ENCODE measurements at places on chromosomes 6 and 20.

GRCh38 chr6:13593720-13594119, 19.3 kb downstream of the SIRT5 start:
- no peak for DNase-seq

DNA sequence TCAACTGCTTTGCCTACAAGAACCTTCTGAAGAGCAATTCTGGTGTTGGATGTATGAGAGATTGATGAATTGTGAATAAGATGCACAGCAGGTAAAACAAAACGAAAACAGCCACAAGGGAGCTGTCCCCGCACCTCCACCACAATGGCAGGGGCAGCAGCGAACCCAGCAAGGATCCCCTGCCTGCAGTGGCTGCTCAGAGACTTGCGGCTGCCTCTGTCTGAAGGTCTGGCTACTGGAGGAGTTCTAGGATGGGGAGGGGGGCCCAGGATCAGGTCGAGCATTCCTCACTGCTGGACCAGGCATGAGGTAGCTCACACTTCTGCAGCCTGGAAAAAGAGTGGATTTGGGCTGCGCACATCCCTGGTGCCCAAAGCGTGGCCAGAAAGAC, 523.5 kb downstream of the CDH26 start:
- no peak for DNase-seq

DNA sequence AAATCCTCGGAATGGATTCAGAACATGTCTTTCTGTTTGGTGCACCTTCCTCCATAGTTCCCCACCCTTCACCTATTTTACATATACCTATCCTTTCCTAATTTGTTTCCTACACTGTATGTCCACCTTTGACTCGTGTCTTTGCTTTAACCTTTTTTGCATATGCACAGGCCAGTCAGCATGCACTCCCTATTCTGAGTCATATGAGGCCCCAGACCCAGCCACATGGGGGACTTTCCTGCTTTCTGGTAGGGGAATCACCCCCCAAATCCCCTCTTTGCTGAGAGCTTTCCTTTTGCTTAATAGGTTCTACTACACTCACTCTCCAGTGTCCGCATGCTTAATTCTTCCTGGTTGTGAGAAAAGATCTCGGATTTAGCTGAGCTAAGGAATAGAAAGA, 393.8 kb upstream of the IMPG1 start:
- no peak for DNase-seq

DNA sequence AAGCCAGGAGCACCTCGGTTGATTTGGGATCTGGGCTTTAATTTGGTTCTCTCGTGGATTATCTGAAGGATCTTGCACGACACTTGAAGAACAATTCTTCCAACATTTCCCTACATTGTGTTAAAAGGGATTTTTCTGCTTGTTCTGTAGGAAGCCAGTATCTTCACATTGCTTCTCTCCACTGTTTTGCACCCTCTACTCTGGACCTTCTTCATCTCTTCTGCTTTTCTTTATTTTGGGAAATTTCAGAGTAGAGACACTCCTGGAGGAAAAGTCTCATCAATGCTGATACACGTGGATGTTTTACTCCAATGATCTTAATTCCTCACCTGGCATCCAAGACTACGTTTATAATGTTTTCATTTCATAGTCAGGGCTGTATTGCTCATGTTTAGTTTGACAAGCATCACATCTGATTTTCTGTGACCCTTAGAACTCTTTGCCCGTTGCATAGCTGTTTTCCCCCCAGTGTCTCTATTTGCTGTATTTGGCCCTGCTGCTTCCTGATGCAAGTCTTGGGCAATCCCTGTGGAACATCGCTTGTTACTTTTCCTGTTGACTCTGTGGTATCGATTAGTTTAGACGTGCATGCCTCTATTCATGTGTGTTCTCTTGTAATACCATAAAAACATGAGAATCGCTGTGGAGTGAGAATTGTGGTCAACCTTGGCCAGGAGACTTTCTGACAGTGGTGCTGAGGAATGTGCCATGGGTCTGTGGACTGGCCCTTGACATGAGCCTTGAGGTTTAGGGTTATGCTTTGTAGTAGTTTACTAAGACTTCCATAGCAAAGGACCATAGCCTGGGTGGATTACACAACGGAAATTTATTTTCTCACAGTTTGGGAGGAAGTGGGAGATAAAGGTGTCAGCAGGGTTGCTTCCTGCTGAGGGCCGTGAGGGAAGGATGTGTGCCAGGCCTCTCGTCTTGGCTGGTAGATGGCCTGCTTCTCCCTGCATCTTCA, 12.5 kb downstream of the PLCB1 start:
- peak; percentile 78 for DNase-seq

- DNase-seq = no peak
Measured at GRCh38 chr6:133340557-133340956, 99.4 kb downstream of the EYA4 start.

DNA sequence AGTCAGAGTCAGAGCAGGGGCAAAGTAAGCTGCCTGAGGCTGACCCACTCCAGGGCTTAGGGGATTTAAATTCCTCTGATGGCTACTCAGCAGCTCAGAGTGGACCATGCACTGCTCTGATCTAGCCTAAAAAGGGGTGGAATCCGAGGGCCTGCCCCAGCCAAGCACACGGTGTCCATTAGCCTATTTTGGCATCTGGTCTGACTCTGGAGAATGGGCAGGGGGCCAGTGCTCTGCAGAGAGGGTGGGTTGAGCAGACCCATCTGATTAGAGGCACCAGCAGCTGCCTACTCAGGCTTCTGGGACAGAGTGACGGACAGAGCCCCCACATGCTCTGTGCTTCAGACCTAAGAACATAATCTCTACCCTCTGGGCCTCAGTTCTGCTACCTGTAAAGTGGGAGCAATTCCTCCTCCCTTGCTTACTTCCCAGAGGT, 25.9 kb upstream of the TGM2 start:
- no peak for DNase-seq

DNA sequence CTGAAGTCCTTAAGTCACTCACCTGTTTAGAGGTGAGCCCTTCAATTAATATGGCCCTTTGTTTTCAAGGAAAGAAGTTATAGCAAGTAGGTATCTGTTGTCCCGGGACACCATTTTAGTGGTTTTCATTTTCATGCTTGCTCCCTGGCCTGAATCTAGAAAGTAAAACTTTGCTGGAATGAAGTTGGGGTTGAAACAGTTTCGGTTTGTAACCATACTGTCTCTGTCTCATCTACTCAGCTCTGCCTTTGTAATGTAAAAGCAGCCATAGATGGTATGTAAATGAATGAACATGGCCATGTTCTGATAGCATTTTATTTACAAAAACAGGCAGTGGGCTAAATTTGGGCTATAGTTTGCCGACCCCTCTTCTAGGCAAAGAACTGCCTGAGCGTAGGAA, 64.9 kb upstream of the GNRH2 start:
- DNase-seq = no peak

DNA sequence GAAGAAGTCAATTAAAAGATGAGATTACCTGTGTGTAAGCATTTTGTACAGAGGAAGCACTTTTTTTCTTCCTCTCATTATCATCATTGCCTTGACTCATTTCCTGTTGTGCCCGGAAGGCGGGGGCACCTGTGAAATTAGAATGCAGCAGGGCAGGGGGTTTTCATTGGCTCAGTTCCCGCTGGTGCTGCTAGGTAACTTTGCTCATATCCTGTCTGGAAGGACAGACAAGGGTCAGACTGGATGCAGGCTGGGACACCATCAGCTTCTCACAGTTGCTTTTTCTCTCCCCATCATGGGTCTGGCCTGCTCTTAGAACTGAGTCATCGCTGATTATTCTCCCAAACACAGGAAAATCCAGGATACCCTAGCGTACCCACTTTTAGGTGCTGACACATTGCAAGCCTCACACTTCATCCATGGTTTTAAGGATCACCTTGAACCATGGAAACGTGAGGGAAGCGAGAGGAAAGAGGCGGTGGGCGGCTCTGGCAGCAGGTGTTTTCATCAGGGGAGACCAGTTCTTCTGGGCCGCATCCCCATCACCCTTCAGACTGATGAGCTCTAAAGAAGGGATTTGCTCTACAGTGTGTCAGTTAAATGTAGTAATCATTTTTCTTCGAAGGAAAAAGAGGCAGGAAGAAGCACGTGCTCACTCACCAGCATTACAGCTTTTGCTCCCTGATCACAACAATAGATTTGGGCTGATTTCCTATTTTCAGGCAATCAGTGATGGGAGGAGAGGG, 195.7 kb upstream of the SASH1 start:
- no peak for DNase-seq

GRCh38 chr20:32538526-32538939, 46.6 kb downstream of the NOL4L start:
- no peak for DNase-seq

DNA sequence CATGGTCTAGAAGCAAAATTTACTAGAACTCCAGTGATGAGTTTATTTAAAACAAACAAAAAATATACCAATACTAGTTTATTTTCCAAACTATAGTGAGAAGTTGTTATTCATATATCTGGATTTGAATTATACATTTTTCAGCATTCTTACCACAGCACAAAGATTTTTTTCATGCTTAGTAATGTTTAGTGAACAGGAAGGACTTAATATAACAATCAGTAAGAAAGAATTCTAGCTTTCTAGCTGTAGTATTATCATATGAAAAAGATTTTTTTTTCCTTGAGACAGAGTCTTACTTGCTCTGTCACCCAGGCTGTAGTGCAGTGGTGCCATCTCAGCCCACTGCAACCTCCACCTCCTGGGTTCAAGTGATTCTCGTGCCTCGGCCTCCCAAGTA, 13.8 kb downstream of the MARCKS start:
- peak; percentile 10 for DNase-seq

DNA sequence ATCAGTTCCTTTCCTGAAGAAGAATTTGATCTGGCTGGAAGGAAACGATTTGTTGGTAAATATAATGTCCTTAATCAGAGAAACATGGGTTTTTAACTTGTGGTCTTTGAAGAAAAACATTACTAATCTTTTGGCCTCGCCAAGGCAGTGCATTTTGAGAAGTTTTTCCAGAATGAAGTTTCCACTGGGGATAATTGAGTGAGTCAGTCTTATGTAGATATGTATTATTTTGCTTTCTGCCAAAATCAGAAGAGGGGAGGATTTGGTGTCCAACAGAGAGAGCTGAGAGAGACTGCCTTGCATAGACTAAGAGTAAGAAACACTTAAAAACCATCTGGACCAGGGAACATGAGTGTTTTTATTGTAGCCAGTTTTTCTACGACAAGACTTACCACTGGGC, 79.9 kb downstream of the FNDC1 start:
- no peak for DNase-seq

- DNase-seq = no peak
Measured at GRCh38 chr20:33022289-33022688, 9.2 kb upstream of the BPIFB6 start.

DNA sequence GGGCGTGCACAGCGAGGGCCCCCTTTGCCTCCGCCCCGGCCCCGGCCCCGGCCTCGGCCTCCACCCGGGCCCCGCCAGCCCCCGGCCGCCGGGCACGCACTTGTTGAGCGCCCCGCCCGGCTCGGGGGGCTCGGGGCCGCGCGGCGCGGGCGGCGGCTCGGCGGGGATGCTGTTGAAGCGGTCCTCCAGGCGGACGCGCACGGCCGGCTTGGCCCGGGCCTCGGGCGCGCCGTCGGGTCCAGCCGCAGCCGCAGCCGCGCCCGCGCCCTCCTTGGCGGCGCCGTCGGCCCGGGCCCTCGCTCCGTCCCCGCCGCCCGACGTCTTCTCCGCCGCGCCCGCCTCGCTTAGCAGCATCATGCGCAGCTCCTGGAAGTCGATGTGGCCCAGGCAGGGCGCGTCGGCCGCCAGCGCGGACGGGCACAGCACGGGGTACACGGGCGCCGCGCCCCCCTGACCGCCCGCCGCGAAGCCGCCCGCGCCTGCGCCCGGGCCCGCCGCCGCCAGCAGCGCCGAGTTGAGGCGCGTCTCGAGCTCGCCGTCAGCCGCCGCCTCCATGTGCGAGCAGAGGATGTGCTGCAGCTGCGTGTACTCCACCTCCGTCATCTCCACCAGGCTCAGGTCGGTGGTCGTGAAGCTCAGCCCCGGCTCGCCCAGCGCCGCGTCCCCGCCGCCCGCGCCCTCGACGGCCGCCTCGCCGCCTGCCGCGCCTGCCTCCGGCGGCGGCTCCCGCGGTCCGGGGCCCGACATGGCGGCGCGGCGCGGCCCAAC, 514 bp downstream of the TCFL5 start:
- DNase-seq = no peak

- DNase-seq = no peak
Measured at GRCh38 chr6:84549917-84550316, 214.5 kb downstream of the TBX18 start.

GRCh38 chr6:170108890-170109587, 181.8 kb downstream of the DLL1 start:
- DNase-seq = no peak

DNA sequence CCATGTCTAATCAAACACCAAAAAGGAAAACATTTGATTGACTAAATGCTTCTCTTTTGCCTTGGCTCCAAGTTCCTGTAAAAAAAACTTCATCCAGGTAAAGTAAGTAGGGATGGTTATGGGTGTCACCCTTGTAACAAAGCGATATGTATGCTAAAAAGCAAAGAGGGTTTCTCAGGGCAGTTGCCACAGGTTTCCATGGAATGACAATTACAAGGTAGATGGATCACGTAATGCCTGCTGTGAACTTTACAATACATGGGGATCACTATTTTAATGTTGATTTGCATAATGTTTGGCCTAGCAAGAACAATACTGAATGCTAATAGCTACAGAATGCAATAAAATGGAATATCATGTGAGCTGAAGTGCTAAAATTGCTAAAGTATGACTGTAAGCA, 2.9 kb upstream of the BMP2 start:
- no peak for DNase-seq

DNA sequence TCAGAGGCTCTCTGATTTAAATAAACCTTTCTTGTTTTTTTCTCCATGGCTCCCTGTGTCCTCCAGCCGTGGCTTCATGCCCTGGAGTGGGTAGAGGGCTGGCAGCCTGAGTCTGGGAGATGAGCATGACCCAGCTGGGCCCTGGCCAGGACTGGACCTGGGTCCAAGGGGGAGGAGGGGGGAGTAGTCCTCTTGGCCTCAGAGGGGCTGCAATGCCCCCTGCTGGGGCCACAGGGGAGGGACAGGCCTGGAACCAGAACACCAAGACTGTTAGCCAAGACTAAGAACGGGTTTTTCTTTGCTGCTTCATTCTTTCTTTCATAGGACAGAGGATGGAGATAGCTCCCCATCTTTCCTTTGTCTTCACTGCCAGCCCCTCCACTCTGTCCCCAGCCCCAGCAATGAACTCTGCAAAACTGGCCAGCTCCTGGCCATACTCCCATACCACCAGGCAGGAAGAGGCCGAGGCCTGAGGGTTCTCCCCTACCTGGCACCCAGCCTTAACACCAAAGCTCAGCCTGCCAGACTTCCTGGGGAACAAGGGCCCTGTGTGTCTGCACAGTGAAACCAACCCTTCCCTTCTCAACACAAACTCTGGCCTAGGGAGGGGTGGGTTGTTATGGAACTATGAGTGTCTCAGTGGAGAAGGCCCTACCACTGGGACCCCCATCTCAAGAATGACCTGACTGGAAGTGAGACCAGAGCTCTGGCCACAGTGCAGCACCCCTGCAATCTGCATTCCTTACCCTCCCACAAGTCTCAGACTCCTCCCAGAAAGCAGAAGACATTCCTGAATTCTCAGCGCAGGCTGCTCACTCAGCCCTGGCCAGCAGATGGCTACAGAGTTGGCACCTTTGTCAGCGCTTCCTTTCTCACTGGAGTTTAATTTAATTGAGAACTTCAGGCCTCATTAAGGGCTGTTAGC, 11.0 kb downstream of the SLC29A1 start:
- DNase-seq = peak; percentile 29
